CD8-positive, alpha-beta T cell (primary cell): ENCODE measurements at places on chromosomes 12 and 14. TPM values are rescaled to one million over a fixed set of nuclear protein-coding genes. Genes with fewer than 3 reads are reported as not detected.
A peak's percentile ranks its signal among the peaks of the same experiment; 100 is the strongest.

DNA sequence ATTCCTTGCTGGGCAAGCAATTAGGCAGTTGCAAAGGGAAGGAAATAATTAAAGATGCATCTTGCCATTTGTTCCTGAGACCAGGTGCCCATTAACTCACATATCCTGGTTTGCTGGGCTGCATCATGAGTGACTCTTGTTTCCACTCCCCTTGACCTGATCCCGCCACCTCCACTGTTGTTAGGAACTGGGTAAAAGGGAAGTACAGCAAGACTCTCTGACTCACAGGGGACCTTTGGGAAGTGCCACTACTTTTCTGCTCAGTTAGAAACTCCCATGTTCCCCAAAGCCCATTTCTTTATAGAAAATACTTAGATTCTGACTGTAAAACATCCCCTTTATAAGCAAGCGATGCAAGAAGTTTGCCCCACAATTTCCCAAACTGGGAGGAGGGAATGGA lies 186.0 kb upstream of the BCL2L14 start:
- no peak for DNase-seq

DNA sequence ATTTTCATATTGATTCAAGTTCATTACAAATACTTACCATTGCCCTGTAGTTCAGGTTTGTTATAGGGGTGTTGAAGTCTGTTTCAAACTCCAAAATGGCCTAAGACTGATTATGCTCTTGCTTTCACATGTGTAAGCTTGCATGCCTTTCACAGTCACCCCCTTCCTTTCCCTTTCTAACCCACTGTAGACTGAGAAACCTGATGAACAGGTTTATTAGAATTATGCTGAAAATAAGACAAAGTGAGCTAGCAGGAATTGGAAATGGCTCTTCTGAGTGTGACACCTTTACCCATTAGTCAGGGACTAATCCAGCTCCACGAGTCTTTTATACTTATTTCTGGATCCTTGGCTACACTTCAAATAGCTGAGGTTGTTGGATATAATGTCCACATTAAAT lies 38.9 kb downstream of the FBXO33 start:
- no peak for DNase-seq

Gene RBP5
- total RNA-seq, result not detected

- DNase-seq, result no peak
Measured at GRCh38 chr12:126346087-126346486, 1280.9 kb downstream of the AACS start.

Gene KRT6C
- total RNA-seq, result not detected

GRCh38 chr12:76984566-76984965 lies 80.8 kb downstream of the E2F7 start:
- no peak for DNase-seq

DNA sequence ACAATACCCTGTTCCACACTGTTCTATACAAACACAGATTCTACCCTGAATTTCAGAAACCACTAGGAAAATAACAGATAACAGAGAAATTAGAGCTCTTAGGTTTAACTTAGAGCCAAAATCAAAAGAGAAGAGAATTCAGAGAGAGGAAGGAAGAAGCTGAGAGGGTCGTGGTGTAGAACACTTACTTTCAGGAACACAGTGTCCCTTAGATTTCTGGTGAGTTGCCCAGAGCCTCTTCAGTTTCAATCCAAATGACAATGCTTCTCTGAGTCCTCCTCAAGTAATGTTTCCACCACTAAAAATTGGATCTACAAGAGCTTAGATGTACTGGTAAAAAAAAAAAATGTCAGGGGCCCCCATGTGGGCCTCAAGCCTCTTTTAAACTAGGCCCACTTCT lies 2.6 kb downstream of the YAF2 start:
- DNase-seq, result no peak

GRCh38 chr12:52127683-52128450 lies 48.4 kb downstream of the SMIM41 start:
- DNase-seq, result no peak

DNA sequence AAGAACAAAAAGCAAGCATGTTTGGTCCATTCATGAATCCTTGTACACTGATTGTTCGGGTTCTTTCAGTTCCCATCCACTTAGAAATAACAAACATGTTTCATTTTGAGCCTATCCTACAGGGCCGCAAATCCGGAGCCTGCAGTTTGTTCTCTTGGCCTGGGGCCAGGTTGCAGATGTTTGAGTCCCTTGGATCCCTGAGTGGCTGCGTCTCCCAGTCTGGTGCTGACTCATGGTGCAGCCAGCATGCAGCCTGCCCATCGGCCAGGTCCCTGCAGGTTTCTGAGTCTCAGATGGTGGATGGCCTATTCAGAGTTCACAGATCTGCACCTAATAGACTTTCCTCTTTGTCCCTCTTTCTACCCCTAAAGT lies 1.9 kb upstream of the DYNC1H1 start:
- no peak for DNase-seq

DNA sequence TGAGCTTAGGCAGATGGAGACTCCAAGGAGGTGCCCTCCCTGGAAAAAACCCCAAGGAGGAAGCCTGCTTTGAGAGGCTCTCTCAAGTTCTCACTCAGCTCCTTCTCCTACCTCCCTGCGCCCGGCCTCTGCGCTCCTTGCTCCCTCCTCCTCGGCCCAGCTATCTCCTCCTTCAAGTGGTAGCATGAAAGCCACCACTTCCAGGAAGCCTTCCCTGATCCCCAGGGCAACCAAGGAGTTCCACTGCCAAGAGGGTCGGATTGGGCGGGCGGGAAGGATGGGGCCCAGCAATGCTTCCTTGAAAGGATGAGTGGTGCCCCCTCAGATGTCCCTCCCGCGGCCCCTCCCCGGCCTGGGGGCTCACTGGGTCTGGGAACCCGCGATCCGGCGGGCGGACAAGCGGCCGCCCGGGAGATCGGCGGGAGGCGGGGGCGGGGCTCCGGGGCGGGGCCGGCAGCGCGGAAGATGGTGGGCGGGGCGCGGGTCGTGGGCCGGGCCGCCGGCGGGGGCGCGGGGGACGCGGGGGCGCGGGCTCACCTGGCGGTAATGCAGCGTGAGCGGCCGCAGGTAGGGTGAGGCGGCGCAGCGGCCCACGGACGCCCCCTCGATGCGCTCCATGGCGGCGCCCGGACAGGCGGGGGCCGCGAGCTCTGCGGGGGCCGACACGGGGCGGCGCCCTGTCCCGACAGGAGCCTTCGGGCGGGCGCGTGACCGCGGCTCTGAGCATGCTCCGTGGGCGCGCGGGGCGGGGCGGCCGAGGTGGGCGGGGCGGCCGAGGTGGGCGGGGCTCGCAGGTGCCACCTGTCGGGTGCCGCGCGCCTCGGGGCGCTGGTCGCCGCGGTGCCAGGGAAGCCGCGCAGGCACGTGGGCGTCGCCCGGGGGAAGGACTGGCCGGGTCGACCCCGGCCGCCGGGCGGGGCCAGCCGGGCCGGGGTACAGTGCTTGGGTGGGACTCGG lies at the start of gene NUDT14:
Gene NUDT14, minus strand, starts transcription at position 721 of the 957 bp plus-strand sequence. Its CDS starts 103 bp downstream, at position 618.
- peak; percentile 86 for DNase-seq

GRCh38 chr12:95646781-95647190 lies 95.5 kb upstream of the USP44 start:
- DNase-seq, result no peak

DNA sequence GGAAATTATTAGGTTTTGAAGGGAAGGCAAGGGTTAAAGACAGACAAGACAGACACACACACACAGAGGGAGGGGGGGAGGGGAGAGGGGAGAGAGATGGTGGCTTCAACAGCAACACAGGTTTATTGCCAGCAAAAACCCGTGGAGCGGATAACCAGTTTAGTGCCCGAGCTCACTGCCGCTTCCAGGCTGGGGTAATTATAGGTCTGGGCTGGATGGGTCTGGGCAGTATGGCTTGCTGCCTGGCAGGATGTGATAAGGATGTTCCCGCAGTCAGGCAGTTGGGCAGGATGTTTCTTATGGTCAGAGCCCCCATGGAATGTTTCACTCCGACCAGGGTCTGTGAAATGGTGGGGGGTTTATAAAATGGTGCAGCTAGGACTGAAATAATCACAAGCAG lies 4.4 kb upstream of the TDRD9 start:
- DNase-seq, result no peak

- DNase-seq, result no peak
Measured at GRCh38 chr12:100842156-100842555, 47.6 kb downstream of the ANO4 start.

- no peak for DNase-seq
Measured at GRCh38 chr12:46963977-46964971, 115.1 kb upstream of the PCED1B start.

- no peak for DNase-seq
Measured at GRCh38 chr14:90096566-90096965, 34.8 kb downstream of the KCNK13 start.

- DNase-seq, result no peak
Measured at GRCh38 chr12:103647267-103647666, 60.2 kb downstream of the STAB2 start.

DNA sequence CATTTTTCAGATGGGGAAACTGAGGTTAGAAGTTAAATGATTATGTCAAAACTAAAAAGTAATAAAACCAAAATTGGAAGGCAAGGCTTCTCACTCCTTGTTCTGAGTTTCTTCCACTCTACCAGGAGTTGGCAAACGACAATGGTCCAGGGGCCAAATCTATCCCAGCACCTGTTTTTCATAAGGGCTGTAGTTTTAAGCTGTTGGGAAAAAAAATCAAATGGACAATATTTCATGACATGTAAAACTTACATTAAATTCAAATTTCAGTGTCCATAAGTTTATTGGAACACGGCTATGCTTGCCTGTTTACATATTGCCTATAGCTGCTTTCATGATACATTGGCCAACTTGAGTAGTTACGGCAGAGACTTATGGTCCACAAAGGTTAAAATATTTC lies 56.7 kb upstream of the TMCC3 start:
- DNase-seq, result no peak

DNA sequence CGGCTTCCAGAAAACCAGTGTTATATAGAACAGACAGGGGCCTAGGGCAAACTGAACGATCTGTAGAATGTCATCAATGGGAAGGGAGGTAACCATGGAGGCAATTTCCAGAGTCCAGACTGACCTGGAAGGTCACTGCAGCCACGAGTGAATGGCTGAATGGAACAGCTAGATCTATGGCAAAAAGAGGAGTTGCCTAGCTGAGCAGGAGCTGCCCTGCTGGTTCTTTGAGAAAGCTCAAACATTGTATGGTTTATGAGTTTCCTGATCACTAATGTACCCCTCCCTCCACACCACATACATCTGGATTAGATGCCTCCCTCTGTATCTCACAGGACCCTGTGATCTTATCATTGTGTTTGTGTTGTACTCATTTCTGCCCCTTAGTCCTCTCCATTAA lies 1.0 kb upstream of the RERG start:
- no peak for DNase-seq

DNA sequence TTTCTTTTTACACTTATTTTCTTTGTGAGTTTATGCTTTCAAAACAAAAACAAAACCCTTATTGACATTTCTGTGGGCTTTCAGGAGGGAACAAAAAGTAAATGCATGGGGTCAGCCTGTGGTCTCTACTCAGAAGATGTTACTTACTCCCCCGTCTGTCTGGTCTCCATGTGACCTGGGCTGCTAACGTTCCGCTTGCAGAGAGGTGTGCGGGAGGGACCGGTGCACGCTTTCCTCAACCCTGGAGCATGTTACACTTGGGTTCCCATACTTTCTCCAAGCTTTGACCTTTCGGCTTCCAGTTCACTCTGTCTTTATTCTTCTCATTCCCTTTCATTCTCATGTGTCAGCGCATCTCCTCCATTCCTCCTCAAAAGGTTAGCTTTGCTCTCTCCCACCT lies 36.5 kb downstream of the ZC3H14 start:
- DNase-seq, result no peak

Gene STXBP6
- total RNA-seq, result not detected

DNA sequence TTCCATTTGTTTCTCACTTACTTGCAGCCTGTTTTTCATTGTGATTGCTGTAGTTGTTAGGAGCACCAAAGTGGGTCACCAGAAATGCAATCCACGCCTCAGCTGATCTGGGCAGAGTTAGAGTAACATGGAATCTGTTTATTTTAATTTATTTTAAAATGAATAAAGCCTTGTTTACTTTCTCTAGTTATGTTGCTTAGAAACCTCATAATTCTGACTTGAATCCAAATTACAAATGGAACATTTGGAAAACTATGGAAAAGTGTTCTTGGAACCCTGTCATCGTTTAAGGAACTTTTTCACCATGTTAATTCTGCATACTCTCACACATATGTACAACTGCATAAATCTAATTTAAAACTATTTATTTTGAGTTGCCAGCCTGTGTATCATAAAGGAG lies 92.2 kb upstream of the DAAM1 start:
- DNase-seq, result no peak

GRCh38 chr14:103504991-103505565 lies 17.6 kb downstream of the CKB start:
- DNase-seq, result no peak
